ENCODE measurements at places on chromosomes 3 and 15.

DNA sequence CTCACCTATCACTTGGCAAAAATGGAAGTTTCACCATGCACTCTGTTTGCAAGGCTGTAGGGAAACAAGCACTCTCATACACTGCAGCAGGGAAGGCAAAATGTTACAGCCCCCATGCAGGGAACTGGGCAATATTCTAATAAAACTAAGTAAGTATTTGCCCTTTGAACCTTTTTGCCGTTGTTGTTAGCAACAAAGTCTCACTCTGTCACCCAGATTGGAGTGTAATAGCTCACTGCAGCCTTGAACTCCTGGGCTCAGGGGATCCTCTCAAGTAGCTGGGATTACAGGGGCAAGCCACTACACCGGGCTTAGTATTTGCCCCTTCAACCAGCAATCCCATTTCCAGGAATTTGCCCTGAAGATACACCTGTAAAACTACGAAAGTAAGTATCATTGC is 122.5 kb downstream of the TBC1D5 start:
- no peak for DNase-seq

GRCh38 chr15:91863621-91864255 is 10.2 kb downstream of the SLCO3A1 start:
- no peak for DNase-seq

GRCh38 chr3:120801484-120801883 is 58.9 kb downstream of the GTF2E1 start:
- no peak for DNase-seq

DNA sequence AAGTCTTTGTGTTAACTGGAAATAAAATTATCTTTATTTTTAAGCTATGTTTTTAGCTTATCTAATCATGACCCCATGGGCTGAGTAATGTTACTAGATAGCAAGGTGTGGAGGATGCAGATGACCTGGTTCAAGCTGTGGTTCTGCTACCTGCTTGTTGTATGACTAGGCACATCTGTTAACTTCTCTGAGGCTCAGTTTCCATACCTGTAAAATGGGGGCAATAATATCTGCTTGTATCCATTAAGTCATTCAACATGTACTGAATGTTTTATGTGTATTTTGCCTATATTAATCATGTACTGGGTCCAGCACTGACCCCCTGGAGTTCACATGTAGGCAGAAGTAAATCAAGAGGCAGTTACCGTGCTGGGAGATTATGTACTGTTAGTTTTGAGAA is 51.5 kb downstream of the CEMIP start:
- no peak for DNase-seq

GRCh38 chr3:71045917-71046282 is 537.6 kb downstream of the FOXP1 start:
- no peak for DNase-seq

GRCh38 chr15:31341496-31342195 is 15.0 kb downstream of the KLF13 start:
- DNase-seq: no peak

DNA sequence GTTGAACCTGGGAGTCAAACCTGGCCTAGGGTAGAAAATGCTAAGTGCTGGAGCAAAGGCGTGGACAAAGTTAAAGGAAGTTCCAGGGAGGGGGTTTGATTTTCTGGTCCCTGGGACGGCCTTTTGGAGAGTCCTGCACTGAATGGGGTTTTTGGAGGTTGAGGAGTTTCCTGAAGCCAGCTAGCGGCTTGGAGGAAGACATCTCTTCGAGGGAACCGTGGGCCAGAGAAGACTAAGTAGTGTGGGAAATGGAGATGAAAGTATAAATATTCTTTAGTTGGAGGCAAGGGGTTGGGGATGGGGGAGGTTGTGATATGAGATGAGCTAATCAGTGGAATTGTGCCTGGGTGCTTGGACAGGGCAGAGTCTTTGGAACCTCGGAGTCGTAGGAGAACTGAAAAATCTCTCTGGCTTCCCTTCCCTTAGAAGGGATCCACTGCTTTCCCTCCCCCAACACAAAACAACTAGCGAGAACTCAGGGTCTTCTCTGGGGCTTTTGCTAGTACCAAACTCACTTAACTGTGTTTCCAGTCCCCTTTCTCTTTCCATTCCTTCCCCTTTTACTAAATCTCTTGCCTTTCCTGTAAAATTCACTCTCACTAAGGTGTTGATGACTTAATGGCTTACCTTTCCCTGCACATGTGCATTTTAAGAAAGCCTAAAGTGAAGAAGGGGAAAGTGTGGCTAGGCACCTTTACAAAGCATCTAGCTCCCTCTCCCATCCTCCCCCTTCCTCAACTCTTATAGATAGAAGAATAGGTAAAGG is 1.0 kb downstream of the LPP start:
- no peak for DNase-seq

DNA sequence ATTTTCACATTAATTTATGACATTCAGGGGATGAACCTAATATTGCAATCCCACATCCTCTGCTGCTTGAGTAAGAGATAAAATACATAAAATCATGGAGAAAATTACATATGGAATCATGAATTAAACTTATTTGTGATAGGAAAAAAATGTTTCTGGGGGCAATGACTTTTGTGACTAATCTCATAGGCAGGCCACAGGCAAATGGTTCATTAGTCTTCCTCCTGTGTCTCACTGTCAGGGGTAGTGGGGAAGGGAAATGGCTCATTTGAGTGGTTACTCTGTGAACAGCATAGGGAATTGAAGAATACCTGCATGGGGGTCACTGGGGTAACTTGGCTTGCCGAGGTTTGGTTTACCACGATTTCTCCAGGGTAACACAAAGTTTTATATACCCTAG is 72.0 kb downstream of the TFG start:
- DNase-seq: no peak

All from GM18507 (cell line).